ENCODE measurements at places on chromosomes 4 and X.

- DNase-seq = no peak
Measured at GRCh38 chr4:657338-657833, 16.7 kb downstream of the ATP5ME start.

DNA sequence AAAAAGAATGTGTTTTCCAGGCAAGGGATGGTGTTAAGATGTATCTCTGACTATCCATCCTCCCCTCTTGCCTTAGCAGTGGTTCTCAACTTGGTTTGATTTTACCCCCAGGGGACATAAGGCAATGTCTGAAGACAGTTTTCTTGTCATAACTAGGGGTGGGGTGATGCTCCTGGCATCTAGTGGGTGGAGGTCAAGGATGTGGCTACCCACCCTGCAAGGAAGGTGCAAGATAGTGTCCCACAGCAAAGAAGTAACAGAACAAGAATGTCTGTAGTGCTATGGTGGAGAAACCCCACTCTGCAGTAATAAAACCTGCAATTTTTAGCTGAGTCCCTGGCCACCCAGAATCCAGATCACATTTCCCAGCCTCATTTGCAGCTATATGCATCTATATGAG lies 81.2 kb upstream of the TBL1X start:
- DNase-seq = no peak

DNA sequence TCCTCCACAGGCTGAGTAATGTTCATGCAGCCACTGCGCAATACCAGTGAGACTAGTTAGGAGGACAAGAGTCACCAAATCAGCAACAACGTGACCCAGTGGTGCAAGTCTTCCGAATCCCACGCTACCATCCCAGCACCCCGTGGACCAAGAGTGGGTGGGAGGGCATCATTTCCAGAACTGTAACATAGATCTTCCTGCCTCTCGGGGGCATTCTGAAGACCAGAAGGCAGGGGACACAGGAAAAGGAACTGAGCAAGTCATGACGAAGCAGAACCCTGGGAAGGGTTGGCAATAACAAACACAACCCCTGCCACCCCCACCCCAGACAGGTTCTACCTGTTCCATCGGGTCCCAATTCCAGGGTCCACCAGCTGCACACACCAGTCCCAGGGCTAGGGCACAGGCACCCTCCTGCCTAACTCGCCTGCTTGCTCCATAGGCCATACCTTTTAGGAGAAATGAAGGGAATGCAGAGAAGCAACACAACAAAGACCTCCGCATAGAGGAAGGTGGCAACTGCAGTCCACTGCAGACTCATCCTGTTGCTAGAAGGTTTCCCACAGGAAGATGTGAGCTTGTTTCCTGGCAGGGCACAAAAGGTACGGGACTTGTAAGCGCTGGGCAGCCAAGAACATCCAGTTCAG lies 1.4 kb downstream of the BCAP31 start:
- DNase-seq = no peak

- peak; percentile 48 for DNase-seq
Measured at GRCh38 chrX:9144701-9145241, 110.8 kb upstream of the FAM9B start.

DNA sequence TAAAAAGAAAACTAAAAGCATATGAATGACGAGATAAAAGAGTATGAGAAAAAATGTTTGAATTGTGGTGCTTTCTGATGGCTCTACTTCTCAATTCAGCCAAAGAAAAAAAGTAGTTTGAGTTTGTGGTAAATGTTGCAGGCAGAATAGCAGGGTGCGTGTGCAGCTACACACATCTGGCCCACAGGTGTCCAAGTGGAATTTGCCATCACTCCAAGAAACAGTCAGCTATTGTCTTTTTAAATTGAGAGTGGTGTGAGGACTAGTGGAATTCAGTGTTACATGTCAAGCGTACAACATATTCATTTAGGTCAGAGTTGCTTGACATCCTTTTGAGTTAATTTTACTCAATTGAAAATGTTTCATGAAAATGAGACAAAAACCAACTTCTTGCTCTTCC lies 424.8 kb upstream of the MAD2L1 start:
- DNase-seq = no peak

DNA sequence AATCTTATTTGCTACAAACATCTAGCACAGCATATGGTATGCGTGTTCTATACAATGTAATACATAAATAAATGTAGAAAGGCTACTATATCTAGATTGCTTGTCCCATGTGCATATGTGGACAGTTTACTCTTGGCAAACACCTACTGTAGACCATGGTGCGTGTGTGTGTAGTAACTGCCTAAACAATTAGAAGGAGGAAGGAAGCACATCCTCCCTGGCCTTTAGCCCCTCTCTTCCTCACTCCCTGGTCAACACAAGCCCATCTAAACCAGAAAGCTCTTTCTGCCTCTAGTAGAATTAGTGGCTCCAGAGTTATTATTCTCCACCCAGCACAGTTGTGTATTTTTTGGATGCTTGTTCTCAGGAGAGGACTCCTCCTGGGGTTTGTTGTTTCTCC lies 73.9 kb downstream of the KDR start:
- no peak for DNase-seq

DNA sequence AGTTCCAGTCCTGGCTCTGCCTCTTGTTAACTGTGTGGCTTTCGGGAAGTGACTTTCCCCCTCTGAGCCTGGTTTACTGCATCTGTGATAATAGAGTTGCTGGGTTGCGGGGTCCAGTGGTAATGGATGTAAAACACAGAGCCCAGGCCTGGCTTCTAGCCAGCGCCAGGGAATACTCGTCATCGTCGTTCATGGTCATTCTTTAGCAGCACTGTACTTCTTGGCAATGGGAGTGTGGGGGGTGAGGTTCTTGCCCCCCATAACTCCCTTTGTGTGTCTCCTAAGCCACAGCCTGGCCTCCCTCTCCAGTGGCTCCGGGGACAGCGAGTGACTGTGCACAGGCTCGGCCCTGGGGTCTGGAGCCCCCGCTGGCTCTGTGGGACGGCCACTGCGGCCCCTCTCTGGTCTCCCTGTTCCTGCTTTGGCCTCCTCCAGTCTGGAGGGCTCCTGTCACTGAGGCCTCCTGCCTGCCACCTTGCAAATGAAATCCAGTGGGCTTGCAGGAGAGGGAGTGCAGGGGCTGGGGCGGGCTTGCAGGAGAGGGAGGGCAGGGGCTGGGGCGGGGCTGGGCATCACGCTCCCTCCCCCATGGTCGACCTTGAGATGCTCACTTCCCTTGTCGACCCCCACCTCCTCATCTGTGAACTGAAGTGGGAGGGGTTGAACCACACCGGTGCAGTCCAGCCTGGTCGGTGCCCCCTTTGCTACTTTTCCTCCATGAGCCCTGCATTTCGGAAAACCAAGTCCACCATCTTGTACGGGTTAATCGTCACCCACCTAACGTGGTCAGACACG lies 13.2 kb downstream of the PSAPL1 start:
- no peak for DNase-seq

GRCh38 chr4:78410676-78411075 lies 140.9 kb upstream of the ANXA3 start:
- DNase-seq = no peak

DNA sequence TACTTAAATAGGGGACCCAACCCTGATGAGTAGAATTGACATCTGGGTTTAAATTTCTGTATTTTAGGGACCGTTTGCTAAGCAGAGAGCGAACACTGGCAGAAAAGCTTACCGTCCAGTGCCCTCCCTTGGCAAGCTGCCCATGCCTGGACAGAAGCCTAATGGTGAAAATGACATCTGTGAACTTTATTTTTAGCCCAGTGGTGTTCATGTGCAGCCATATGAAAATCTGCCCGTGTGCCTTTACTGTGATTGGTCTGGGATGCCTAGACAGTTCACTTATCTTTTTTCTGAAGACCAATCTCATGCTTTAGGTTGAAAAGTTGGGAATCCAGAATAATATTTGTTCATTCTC lies 1.1 kb downstream of the STBD1 start:
- peak; percentile 3 for DNase-seq

GRCh38 chrX:57772637-57773036 lies 92.6 kb upstream of the NLRP2B start:
- no peak for DNase-seq

GRCh38 chrX:135484641-135485289 lies 35.7 kb upstream of the INTS6L start:
- peak; percentile 79 for DNase-seq

DNA sequence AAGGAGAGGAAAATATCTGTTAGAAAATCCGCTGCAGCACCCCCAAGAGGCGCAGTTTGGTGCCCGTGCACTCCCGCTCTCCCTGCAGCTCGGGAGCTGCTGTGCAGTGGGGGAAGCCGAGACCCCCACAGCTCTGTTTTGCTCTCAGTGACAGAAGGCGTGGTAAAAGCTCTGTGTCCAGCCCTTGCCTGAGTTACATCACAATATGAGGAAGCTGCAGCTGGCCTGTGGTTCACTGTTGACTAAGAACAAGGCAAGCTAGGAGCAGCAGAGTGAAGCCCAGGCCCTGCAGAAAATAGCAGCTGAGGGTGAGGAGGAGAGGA lies 88.5 kb upstream of the ADRA2C start:
- DNase-seq = no peak

DNA sequence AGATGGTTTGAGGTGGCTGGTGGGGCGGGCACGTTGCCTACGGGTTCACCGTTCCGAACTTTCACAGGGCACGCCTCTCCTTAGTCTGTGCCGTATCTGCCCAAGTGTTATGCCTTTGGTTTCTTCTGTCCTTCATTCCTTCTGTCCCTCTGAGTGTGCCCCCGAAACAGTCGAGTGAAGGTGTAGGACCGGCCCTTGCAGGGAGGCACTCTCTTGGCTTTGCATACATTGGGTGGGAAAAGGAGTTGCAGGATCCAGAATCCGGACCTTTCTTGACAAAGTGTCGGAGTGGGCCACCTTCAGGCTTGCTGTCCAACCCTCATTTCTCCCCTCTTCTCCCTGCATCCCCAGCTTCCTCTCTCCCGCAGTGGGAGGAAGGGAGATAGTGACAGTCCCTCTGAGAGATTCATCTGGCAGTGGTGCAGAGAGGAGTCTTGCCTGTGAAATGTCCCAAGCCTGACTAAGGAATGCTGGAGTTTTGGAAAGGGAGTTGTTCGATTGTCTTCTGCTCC lies 569 bp downstream of the ARFIP1 start:
- peak; percentile 51 for DNase-seq

DNA sequence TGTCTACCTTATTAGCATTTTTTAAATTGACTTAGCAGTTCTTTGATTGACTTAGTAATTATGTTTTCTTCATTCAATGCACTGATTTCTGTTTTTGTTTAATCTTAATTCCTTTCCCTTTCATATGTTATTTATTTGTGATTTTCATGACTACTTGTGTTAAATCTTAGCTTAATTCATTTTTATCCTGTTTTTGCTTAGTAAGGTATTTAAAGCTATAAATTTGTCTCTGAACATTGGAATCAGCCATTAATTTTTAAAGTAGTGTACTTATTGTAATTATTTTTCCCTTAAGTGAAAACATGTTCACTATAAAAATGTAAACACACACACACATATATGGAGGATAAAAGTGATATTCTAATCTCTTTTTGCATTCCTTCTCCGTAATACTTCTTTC lies 109.1 kb upstream of the DIPK2B start:
- no peak for DNase-seq

DNA sequence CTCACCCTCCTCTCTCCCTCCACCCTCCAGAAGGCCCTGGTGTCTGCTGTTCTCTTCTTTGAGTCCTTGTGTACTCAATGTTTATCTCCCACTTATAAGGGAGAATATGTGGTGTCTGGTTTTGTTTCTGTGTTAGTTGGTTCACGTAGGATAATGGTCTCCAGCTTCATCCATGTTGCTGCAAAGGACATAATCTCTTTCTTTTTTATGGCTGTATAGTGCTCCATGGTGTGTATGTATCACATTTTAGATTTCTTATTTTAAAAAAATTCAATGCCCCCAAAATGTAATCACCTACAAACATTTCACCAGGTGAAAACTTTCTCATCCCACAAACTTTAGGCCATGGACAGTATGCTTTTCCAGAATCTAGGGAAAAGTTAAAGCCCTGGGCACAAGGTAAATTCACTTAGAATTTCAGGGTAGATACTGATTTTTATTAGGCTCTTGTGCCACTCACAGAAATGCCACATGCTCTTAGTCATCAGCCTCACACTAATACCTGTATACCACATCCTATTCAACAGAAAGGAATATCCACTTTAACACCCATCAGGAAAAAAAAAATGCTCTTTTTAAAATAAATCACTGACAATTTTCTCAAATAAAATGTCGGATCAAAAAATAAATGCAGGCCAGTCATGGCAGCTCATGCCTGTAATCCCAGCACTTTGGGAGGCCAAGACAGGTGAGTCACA lies 104.8 kb upstream of the ENPP6 start:
- no peak for DNase-seq

DNA sequence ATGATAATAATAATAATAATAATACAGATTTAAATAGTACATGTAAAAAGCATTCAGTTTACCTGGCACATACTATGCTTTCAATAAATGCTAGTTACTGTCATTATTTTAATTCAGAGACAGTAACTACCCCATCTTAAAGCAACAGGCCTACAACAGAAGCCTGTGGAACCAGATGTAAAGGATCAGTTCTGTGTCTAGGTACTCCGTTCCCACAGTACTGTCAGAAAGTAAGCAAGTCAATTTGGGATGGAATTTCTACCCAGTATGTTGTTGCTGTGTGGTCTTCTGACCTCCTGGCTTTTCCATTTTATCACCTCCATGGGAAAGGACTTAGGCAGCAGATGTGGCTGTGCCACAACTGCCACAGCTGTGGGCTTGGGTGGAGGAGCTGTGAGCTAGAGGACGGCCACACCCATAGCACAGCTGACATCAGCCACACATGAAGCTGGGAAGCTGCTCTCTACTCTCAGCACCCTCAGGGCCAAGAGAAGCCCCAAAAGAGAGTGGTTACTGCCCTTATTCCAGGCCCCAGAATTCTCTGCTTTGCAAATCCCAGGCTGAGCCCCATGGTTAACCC lies 102.8 kb downstream of the CBR4 start:
- DNase-seq = peak; percentile 33

Measured in cardiac fibroblast (primary cell).